ENCODE measurements at places on chromosomes 12 and 14. TPM values are rescaled to one million over a fixed set of nuclear protein-coding genes. Genes with fewer than 3 reads are reported as not detected.

The UNC79 gene
- not detected for total RNA-seq

The NUBPL gene
- 7.1 TPM for total RNA-seq

The SLC39A2 gene
- total RNA-seq: 0.05 TPM

The TGM1 gene
- total RNA-seq: 0.76 TPM

The NKX2-1 gene
- not detected for total RNA-seq

The SMARCD1 gene
- total RNA-seq: 161 TPM

The AMDHD1 gene
- 0.43 TPM for total RNA-seq

The HOXC13 gene
- total RNA-seq: 6.9 TPM

The SMIM41 gene
- total RNA-seq: not detected

The NT5DC3 gene
- total RNA-seq: 17.1 TPM

The CMA1 gene
- not detected for total RNA-seq

The KHNYN gene
- 18.0 TPM for total RNA-seq

The C12orf54 gene
- total RNA-seq: not detected

The TMEM132D gene
- 2.7 TPM for total RNA-seq

The GPD1 gene
- 0.27 TPM for total RNA-seq

The DEPDC4 gene
- total RNA-seq: 2.4 TPM

The NRIP2 gene
- not detected for total RNA-seq

The PTPRR gene
- 2.5 TPM for total RNA-seq

The IQSEC3 gene
- not detected for total RNA-seq

The PPP1R36 gene
- total RNA-seq: not detected

The PTPRB gene
- total RNA-seq: 0.87 TPM

The RPGRIP1 gene
- not detected for total RNA-seq

The SERPINA1 gene
- total RNA-seq: 1.4 TPM

The WBP11 gene
- total RNA-seq: 32.1 TPM

The KCNMB4 gene
- 1.6 TPM for total RNA-seq
